Colonic mucosa (tissue), 4 donors: ENCODE measurements at places on chromosomes 13 and 19.

GRCh38 chr19:41902594-41902993 lies 19.6 kb downstream of the ARHGEF1 start:
- DNase-seq: no peak

DNA sequence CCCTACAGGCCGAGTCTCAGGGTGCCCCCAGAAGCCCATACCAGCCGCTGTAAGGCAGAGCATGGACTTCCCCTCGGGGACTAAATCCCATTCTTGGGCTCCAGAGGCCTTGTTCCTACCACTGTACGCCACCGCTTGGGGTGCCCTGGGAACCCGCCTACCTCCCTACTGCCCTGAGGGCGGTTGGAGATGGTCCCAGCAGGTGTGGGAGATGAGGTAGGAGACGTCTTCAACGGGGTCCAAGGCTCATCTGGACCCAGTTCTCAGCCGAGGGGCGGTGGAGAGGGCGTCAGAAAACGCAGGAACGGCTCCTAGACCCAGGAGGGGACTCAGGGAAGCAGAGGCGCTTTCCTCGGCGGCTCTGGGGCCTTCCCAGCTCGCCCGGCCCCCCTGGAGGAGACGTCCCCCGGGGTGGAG lies 833 bp upstream of the ZIK1 start:
- DNase-seq: no peak

DNA sequence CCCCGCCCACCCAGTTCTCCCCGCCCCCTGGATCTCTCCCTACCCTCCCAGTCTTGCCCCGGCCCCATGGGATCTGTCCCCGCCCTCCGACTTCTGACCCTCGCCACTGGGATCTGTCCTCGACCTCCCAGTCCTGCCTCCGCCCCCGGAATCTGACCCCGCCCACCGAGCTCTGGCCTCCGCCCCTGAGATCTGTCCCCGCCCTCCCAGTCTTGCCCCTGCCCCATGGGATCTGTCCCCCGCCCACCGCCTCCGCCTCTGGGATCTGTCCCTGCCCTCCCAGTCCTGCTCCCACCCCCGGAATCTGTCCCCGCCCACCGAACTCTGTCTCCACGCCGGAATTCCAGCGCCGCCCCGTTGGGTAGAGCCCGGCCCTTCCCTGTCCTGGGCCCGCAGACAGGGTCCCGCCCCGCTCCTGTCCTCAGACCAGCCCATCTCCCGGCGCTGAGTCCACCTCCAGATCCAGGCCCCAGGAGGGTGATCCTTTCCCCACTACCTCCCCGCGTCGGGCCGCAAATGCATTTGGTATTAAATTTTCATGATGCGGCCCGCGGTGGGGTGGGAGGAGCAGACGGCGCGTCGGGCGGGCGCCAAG lies 1.5 kb upstream of the SLC17A7 start:
- DNase-seq: peak; percentile 96

GRCh38 chr13:93714171-93714570 lies 487.6 kb downstream of the GPC6 start:
- no peak for DNase-seq

DNA sequence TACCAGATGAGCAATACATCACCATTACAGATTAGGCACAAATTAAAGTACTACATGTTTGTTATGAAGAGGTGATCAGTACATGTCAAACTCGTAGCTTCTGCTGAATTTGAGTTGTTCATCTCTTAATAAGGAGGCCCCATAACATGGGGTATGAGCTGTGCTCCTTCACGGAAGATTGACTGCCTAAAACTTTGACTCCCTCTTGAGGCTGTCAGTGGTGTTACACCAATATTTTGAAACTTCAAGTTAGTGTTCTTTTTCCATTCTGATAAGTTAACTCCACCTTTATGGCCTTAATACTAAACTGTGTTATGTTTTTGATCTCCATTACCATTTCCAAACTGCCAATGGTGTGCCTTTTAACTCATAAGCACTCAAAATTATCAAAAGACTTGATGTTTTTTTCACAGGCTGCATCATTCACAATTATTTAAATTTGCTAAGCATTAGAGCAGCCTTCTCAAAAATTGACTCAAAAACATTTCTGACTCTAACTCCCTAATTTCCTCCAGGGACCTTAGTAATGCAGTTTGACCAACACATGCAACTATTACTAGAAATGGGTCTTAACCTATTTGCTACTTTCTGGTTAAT lies 1591.5 kb downstream of the PCDH9 start:
- no peak for DNase-seq

DNA sequence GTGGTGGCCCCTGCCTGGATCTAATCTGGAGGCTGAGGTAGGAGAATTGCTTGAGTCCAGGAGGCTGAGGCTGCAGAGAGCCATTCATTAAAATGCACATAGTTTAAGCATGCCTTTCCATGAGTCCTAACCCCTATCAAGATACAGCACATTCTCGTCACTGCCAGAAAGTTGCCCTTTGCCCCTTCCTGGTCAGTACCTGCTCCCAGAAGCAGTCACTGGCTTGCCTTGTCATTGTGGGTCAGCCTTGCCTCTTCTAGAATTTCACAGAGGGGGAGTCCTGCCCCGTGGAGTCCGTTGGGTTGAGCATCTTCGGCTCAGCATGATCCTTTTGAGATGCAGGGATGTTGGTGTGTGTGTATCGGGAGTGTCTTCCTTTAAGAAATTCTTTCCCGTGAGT lies 10.8 kb downstream of the BICRA start:
- no peak for DNase-seq

GRCh38 chr19:11248852-11249251 lies 9.4 kb downstream of the ANGPTL8 start:
- no peak for DNase-seq

GRCh38 chr19:47239610-47240296 lies 8.8 kb upstream of the BBC3 start:
- DNase-seq: no peak

- no peak for DNase-seq
Measured at GRCh38 chr13:79749984-79750551, 269.1 kb downstream of the NDFIP2 start.

- DNase-seq: no peak
Measured at GRCh38 chr13:100521851-100522617, 66.6 kb downstream of the GGACT start.
